Hematopoietic multipotent progenitor cell treated with erythropoietin and hydrocortisone succinate and interleukin-3 and kit ligand, for 17 days (in vitro differentiated cells): ENCODE measurements at places on chromosomes 2 and 18.

GRCh38 chr2:88560619-88561307 lies 66.5 kb downstream of the EIF2AK3 start:
- DNase-seq, result no peak

- DNase-seq, result no peak
These were observed 54.9 kb upstream of the MYO3B start for GRCh38 chr2:170122883-170123547.

DNA sequence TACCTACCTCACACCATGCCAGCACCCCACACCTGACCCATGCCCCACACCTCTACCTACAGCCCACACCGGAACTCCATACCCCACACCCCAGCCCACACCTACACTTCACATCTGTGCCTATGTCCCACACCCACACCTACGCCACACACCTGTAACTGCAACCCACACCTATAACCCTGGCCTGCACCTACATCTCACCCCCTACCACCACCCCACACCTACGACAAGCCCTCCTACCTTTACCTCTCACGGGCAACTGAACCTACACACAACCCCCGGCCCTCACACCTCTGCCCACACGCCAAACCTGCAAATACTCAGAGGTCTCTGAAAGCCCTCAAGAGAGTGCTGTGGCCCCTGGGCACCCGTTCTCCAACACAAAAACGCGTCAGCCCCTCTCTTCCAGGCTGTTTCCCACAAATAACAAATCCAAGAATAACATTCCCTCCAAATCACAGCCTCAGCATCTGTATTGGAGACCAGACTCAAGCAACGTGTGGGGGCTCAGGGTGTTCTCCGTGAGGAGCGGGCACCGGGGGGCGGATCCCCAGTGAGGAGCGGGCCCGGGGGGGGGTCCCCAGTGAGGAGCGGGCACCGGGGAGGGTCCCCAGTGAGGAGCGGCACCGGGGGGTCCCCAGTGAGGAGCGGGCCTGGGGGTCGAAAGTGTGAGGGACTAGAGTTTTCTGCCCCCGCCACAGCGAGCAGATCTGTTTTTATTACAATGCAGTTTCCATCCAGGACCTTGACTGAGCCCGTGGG lies 33.4 kb downstream of the SLC66A2 start:
- DNase-seq, result no peak

GRCh38 chr2:226122041-226122440 lies 677.6 kb downstream of the IRS1 start:
- no peak for DNase-seq

GRCh38 chr2:100038011-100038410 lies 104.4 kb downstream of the AFF3 start:
- no peak for DNase-seq

GRCh38 chr18:23702606-23703005 lies 13.4 kb downstream of the LAMA3 start:
- DNase-seq, result no peak

DNA sequence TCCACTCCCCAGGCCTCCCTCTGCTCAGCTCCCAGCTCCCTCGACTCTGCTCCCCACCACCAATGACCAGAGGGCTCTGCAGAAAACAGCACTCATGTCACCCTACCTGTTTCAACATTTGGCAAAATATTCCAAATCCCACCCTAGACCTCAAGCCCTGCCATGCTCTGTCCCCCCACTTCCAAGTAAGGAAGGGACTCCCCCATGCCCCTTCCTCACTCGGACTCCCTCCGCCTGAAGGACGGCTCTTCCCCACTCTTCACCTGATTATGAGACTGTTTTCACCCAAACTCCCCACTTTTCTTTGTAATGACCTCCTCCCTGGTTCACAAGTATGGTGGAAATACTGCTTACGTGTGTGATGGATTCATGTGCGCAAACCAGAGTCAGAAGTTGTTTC lies 208.4 kb downstream of the MGAT5 start:
- no peak for DNase-seq

DNA sequence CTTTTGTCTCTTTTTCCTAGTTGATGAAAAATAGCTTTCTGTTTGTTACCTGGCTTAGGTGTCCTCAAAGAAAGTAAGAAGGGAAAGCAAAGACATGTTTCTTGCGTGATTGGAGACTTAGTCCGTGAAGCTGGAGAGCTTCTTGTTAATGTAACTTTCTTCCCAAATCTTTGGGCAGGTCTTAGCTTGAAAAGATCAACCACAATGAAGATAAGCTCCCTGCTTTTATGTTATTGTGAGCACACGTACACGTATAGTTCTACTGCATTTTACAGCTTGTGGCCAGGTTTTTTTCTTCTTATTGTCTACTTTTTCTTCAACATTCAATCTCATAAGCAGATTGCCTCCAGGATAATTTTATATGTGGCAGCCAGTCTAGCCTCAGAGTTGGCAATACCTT lies 99.8 kb downstream of the DIS3L2 start:
- DNase-seq, result no peak

- no peak for DNase-seq
These were observed at the start of gene APOB for GRCh38 chr2:21043744-21044532. Gene APOB (minus strand): TSS chr2:21044073. CDS start chr2:21043945, 128 bp downstream.

- DNase-seq, result no peak
These were observed 68.9 kb upstream of the NCK2 start for GRCh38 chr2:105675841-105676240.

- DNase-seq, result no peak
These were observed 131.4 kb upstream of the MAP3K20 start for GRCh38 chr2:172944022-172944793.

DNA sequence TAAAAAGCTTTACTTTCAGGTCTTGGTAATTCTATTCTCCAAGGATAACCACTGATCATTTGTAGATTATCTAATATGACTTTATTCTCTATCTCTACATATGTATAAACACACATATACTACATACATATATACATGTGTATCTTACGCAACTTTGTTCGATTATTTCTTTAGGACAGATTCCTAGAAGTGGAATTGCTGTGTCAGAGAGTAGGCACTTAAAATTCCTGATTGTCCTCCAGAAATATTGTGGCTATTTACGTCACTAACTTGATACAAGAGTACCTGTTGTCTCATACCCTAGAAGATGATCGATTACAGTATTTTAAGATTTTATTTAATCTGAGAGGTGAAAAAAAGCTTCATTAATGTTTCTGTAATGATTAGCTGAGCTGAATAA lies 57.9 kb downstream of the FAM98A start:
- DNase-seq, result no peak

DNA sequence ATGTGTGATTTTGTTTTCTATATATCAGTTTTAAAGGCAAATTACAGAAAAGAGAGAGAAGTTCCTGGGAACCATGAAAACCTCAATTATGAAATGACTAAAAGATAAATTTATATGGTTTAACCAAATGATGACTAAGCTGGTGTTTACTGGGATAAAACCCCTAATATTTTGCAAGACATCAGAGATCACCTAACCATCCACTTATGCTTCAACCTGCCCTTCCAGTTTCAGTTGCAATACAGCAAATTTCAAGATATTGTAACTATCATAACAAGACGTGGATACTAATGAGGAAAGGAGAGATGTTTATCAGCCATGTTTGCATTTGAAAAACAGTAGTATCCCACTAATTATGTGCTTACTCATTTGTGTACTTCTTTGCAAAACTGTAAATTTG lies 108.2 kb downstream of the GAREM1 start:
- no peak for DNase-seq

- no peak for DNase-seq
These were observed 99.5 kb upstream of the RNF152 start for GRCh38 chr18:61992285-61992684.

DNA sequence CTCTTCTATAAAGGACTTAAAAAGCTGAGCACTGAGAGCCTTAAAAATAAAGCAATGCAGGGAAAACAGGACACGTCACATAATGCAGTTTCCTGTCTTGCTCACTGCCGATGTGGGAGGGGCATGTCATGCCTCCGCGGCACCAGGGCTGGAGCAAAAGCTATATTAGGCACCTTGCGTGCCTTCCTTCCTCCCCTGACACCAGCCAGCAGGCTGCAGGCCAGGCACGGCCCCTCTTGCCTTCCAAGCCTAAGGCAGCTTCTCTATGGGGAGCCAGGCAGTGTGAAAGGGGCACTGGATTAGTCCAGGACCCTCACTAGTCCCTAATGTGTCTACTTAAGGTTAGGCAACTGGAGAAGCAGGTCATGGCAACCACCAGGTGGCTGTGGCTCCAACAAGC lies 26.3 kb downstream of the MRPL35 start:
- DNase-seq, result no peak

- DNase-seq, result no peak
These were observed 377.2 kb downstream of the SOX11 start for GRCh38 chr2:6069381-6069780.

DNA sequence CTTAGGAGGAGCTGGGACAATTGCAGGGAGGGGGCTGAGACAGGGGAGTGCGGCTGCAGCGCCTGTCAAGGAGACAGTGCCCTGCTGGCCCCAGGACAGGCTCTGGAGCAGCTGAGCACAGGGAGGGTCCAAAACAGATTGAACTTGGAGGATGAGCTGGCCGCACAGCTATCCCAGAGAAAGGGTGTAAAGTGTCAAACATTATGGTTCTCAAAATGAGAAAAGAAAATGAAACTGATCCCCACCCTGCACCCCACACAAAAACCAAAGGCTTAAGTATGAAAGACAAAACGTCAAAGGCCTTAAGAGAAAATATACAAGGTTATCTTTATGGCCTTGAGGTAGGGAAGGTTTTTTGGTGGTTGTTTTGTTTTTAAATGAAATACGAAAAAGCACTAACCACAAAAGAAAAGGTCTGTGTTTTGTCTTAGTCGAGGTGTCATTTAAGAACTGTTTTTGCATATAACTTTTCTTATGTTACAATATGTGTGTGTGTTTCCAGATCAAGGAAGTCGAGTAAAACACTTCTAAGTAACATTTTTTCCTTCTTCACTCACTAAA lies 111.8 kb downstream of the HDAC4 start:
- DNase-seq, result no peak

DNA sequence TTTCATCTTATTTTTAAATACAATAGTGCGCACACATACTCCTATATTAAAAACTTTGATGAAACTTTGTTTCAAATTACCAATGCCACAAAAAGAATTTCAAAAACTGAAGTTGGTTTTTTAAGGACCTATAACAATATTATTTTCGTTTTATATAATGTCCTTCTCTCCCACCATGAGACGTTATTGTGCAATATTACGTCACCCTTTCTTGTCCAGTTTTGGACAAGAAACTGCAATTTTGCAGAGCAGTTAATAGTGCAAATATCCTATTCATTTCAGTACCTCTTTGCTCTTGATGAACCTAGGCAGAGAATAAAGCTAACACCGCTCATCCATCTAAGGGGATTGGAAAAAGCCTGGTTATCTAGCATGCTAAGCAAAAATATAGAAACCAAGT lies 9.7 kb upstream of the ZNF516 start:
- no peak for DNase-seq
